ENCODE measurements at places on chromosomes 12 and 14.

GRCh38 chr12:107247650-107248049, 154.3 kb upstream of the CRY1 start:
- DNase-seq: no peak

DNA sequence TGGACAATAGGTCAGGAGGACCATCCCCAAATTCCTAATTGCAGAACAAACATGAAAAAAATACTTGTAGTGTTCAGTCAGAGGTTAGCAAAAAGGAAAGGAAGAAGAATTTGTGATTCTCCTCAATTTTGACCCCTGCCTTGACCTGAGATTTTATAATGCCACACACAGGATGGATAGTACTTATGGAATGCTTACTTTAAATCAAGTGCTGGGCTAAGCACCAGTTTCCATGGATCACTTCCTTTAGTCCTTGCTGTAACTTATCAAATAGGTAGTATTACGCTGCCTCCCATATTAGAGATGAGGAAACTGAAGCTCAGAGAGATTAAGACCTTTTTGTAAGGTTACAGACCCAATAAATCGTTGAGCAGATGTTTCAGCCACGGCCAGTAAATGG, 81.2 kb upstream of the OVCH1 start:
- no peak for DNase-seq

- no peak for DNase-seq
Observed at GRCh38 chr14:55832122-55832911, 252.3 kb downstream of the KTN1 start.

DNA sequence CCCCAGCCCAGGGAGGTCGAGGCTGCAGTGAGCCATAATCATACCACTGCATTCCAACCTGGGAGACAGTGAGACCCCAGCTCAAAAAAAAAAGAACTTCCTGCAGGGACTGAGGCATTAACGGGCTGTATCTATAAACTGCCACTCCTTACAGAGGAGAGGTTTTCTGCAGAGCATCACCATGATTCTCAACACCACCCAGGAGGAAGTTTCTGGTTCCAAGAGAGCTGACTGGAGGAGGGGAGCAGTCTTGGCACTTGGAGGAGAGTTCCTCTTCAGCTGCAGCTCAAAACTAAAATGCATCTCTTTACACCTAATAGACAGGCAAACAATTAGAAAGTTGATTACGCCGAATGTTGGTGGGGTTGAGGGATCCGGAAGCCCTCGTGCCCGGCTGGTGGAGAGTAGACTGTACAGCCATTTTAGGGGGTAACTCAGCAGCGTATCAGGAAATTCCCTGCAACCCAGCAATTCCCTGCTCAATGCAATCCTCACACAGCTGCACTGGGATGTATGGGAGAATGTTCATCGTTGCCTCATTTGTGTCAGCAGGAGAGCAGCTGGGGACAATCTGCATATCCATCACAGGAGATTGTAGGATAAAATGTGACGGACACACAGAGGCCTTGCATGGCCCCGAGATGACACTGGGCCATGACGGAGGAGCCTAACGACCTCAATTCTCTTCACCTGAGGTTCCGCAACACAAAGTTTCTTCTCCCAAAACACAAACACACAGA, 36.6 kb downstream of the ACTN1 start:
- no peak for DNase-seq

GRCh38 chr14:72752034-72752412, 141.9 kb downstream of the DPF3 start:
- no peak for DNase-seq

DNA sequence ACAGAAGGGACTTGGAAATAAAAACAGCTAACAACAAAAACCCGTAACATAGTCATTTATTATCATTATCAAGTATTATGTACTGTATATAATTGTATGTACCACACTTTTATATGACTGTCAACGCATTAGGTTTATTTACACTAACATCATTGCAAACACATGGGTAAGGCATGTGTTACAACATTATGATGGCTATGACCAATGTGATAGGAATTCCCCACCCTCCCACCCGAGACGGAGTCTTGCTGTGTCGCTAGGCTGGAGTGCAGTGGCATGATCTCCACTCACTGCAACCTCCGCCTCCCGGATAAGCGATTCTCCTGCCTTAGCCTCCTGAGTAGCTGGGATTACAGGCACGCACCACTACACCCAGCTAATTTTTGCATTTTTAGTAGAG, 82.6 kb downstream of the ERC1 start:
- no peak for DNase-seq

- DNase-seq: peak; percentile 44
Observed at GRCh38 chr12:117165342-117165741, 24.9 kb downstream of the FBXO21 start.

- DNase-seq: no peak
Observed at GRCh38 chr12:47144769-47145168, 65.0 kb upstream of the AMIGO2 start.

DNA sequence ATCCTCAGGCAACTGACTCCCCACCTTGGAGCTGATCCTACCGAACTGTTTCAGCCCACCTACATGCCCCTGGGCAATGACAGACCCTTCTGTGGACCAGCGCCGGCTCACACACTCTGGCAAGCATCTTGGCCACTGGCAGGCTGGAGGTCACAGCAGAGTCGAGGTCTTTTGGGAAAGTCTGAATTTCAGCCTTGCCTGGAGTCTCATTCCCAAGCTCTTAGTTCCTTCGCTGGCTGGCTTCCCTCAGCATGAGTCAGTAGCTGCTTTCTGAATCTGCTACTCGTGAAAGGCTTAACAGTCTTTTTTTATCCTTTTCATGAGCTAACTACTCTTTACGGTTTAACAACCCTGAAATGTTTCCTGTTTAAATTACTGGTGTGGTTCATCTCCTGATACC, 44.5 kb downstream of the ASCL4 start:
- no peak for DNase-seq

DNA sequence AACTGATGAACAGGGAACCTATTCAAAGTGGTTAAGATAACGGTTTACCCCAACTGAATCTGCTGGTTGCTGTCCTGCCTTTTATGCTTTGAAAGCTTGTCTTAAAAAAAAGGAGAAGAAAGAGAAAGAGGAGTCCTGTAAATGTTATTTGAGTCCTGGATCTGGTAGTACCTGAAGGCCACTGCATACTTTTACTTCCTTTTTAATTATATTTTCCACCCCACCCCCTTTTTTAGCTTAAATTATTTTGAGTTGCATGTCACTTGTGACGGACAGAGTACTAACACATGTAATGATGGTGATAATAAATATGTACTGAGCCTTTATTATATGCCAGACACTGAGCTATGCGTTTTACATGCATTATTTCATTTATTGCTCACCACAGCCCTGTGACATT, 2.5 kb upstream of the AMIGO2 start:
- DNase-seq: no peak

- DNase-seq: no peak
Observed at GRCh38 chr14:86788224-86788623, 1204.8 kb downstream of the GALC start.

DNA sequence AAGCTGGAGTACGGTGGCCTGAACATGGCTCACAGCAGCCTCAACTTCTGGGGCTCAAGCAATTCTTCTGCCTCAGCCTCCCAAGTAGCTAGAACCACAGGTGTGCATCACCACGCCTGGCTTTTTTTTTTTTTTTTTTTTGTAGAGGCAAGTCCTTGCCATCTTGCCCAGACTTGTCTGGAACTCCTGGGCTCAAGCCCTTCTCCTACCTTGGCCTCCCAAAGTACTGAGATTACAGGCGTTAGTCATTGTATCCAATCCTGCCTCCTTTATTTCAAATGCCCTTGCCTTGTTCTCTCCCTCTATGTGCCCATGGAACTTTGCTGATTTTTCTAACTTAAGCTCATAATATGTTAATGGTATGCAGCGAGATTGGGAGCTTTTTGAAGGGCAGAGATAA, 49.2 kb upstream of the PRICKLE1 start:
- DNase-seq: no peak

- DNase-seq: no peak
Observed at GRCh38 chr12:69843608-69844007, 18.6 kb downstream of the MYRFL start.

DNA sequence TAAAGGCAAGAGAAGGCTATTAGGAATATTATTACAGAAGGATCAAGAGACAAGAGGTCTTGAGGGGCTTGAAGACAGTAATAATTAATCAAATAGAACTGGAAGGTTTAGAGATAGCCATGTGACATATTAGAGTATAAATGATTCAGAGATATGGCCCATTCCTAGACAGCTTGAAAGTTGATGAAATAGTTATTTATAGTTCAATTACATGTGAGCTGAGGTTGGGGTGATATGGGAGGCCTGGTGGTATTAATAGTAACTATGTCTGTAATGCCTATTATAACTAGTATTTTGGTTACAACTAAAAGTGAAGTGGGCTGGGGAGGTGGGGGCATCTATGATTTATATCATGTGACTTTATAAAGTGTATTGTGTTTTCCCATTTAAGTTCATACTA, 14.1 kb upstream of the MIS18BP1 start:
- no peak for DNase-seq

DNA sequence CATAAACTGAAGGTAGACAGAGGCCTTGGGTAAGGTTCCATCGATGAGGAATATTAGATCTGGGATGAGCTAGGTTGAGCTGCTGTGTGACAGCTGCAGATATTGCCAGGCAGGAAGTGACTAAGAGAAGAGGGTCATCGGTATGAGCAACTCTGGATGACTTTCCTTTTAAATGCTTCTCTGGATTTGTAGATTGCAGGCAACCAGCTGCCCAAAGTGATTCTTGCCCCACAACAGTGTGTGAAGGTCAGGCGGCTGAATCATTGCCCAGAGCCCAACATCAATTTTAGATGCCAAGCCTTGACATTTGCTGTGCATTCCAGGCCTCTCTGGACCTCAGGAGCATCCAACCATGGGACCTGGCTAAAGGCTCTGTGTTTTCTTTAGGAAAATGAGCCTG, 255.9 kb downstream of the DPF3 start:
- no peak for DNase-seq

DNA sequence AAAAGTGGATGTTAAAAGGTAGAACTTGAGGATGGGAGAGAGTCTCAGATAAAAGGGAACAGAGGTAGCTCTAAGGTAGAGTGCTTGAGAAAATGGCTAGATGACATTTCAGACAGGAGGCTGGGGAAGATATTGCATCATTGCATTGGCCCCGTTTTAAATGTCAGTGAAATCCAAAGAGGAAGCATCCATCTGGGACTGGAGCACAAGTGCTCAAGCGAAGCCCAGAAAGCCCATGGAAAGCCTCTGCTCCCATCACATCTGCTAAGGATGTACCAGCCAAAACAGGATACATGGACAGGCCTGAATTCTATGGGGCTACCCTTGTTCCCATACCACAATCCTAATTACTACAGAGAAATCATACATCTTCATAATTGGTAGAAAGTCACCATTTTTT, 581.5 kb upstream of the TMEM132C start:
- DNase-seq: no peak

DNA sequence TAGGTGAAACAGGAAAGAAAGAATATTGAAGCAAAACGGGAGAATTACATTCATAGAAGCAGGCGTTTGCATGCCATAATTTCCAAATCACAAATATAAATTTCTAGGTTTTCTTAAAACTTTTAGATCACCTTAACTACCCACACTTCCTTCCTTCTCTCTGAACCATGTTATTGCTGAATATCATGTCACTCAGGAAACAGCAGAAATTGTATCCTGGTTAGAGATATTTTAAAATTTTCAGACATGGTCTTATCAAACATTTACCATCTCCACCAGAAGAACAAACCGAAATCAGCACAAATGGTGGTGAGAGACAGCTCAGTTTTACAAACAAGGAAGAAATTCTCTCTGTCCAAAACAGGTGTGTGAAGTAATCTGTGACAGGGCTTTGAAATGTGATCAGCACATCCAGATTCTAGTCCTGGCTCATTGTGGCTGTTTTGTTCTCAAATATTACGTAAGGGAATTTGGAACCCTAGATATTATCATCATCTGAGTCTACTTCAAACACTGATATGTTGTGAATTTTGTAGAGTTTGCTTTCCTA, 16.3 kb downstream of the TESPA1 start:
- no peak for DNase-seq

GRCh38 chr12:80484746-80485145, 40.7 kb downstream of the PTPRQ start:
- DNase-seq: no peak

DNA sequence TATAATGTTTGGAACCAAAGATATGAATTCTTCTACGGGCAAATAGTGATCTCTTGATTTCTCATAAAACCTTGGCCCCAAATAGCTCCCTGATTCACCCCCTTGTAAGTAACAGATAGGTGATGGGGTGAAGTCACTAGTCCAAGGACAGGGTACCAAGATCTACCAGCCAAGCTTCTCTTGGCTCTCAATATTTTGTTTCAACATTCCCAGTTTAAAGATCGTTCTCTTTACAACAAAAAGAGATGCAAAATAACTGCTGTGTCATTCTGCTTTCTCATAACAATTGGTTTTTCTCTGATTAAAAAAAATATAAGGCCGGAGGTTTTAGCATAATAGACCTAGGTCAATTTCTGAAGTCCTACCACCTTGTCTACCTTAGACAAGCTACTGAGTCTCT, 11.8 kb downstream of the PAH start:
- no peak for DNase-seq

GRCh38 chr14:82757776-82758175, 1224.1 kb upstream of the SEL1L start:
- peak; percentile 8 for DNase-seq

DNA sequence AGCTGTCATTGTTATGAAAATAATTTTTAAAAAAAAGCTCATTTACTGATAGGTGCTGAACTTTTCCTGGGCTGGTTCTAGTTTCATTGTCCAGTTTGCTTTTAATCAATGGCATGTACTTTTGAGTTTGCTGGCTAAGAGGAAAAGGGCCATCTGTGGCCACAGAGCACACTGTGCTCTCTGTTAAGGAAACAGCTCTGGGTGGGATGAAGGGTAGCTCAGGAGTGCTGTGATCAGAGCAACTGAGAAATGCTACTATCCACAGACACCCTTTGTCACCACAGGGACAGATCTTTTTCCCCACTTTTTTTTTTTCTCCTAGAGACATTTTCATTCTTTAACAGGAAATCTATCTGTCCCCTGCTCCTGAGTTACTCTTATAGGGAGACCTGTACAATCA, 387.1 kb upstream of the PRICKLE1 start:
- no peak for DNase-seq

DNA sequence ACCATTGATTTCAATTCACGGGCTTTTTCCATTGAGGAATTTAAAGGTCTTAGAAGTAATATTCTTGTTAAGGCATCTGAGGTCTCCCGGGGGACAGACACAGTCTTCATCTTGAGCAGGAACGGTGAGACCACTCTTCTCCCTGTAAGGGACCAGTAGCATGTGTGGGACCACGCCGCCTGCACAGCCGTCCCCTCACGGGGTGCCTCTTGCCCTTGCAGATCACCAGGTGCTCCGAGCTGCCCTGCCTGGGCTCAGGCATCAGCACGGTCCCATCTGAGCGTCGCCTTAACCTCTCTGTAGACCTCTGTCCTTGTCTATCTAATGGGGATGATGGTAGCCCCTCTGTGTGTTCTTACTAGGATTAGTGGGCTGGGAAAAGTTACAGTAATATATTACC, 74.1 kb downstream of the PPP2R5C start:
- no peak for DNase-seq

DNA sequence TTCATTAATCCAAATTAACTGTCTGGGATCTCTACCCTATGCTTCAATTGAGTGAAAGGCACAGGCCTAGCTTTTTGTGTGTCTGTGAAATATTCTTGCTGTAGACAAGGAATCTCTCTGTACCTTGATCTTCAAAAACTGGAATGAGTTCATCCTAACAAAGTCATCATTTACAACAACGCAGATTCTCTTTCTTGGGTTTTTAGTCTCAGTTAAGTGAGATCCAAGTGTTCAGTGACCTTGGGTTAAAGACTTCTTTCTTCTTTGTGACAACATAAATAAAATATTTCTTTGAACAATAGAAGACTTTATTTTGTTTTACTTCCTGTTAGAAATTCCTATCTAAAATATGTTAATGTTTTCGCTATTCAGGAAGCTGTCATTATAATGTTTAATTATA, 192.2 kb upstream of the LMNTD1 start:
- no peak for DNase-seq
